Tibial nerve (tissue), 4 donors: ENCODE measurements at places on chromosomes 3 and 15. TPM values are rescaled to one million over a fixed set of nuclear protein-coding genes. Genes with fewer than 3 reads are reported as not detected.

CCDC39 gene
- total RNA-seq: not detected

CGNL1 gene
- 31.9 TPM for total RNA-seq

GP9 gene
- total RNA-seq: not detected

SERP1 gene
- 462 TPM for total RNA-seq

MORC1 gene
- 0.22 TPM for total RNA-seq

DMXL2 gene
- 49.6 TPM for total RNA-seq

TEX55 gene
- not detected for total RNA-seq

DNA sequence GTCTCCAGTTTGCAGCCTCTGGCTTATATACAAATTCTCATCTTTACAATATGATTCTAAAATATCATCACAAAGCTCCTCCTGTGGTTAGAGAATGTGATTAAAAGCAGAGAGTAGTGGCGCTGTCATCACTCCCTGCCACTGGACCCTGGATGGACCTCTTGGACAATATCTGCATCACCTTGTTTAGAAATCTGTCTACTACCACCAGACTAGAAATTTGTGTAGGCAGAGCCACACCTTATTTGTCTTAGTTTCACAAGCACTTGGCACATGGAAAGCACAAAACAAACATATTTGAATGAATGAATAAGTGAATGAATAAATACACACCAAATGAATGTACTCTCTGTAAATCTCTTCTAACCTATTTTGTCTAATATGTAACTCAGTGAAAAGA lies 68.1 kb downstream of the IMPG2 start:
- no peak for DNase-seq

DNA sequence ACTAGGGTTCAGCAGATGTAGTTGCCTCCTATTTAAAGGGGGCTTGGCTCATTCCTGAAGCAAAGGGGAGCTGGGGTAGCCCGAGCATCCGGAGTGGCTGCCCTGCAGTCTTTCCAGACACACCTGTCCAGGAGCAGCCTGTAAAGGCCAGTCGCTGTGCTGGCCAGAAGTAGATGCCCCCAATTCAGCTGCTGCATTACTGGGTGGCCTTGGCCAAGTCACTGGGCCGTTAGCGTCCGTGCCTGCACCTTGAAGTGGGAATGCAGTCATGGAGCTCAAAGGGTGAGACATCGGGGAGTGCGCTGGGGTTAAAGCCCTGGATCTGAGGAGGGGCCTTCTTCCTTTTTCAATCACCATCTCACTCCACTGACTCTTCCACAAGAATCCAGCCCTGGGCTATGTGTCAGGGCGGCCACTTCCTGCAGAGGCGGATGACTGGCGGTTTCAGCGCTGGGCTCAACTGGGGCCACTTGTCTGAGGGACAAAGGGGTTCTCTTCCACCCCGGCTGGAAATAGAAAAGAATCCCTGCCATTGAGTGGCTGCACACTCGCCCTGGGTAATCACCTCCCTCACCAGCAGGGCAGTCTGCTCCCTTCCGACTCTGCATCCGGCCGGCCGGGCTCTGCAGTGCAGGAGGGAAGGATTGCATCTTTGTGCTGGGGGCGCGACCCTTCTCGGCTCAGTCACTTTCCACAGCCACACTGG lies 11.8 kb downstream of the ALDH1A3 start:
- no peak for DNase-seq

DNA sequence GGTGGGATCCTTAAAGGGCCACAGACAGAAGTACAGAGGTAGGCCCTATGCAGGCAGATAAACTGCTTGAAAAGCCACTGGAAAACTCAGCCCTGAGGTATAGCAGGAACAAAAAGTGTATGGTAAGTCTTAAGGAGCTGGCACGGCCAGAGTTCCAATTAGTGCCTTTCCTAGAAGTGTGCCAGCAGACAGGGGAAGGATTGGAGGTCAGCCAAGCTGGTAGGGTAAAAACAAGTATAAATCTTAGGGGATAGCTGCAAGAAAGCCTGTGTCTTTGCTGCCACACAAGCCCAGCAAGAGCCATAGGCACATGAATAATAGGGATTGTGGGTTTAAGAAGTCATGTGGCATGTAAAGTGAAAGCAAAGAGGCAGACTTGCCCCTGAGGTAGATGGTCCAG lies 582.5 kb downstream of the PLOD2 start:
- DNase-seq: no peak

GRCh38 chr3:113495035-113495434 lies 19.9 kb downstream of the SPICE1 start:
- peak; percentile 14 for DNase-seq

- DNase-seq: no peak
These were observed 55.2 kb downstream of the PPM1L start for GRCh38 chr3:160811237-160811548.

DNA sequence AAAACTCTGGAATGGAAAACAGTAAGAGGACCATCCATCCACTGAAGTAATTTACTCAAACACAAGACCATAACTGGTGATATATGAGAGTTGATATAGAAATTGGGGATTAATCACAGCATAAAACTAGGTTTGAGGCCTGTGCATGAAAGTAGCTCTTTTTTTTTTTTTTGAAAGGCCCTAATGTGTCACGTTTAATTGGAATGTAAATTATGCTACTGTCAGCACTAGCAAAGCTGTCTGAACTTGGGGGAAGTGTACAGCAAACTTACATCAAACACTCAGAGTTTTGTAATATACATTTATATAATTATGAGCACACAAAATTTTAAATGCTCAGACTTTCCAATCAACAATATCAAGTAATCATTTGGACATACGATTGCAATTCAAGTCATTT lies 154.1 kb downstream of the GREM1 start:
- DNase-seq: no peak

- DNase-seq: peak; percentile 63
These were observed 72.1 kb downstream of the LRIG1 start for GRCh38 chr3:66428733-66429132.

- DNase-seq: no peak
These were observed 592.8 kb upstream of the GBE1 start for GRCh38 chr3:82354228-82354627.

DNA sequence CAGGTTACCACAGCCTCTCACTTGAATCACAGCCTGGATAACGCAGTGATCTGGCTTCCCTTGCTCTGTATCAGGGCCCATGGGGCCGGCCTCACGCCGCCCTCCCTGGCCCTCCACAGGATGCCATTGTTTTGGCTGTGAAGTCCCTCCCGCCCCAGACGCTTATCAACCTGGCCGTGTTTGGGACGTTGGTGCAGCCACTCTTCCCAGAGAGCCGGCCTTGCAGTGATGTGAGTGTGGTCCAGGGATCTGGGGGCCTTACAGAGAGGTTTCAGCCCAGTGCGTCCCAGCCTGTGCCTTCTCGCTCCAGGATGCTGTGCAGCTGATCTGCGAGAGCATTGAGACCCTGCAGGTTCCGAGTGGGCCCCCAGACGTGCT lies 6.6 kb downstream of the VWA5B2 start:
- no peak for DNase-seq

DNA sequence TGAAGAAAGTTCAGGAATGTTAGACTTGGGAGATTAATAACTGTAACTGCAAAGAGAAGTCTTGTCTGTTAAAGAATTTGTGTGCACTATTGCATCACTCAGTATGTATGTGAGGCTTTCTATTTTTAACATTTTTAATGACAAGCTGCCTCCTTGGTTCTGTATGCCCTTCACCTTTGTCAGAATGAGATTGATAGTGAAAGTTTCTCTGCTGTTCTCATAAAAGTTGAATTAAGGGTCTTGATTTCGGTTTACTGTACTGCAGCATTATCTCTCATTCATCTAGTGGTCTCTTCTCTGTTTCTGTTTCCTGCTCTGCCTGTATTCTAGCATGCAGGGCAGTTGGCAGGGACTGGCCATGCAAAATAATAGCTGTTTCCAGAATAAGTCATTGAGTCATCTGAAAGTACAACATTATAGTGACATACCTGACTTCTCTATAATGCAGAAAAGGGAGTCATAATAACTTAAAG lies 454.9 kb downstream of the IL5RA start:
- DNase-seq: no peak

GRCh38 chr3:15331072-15331605 lies 1.2 kb downstream of the SH3BP5 start:
- DNase-seq: no peak

GRCh38 chr3:86381247-86381646 lies 609.7 kb downstream of the VGLL3 start:
- DNase-seq: no peak

DNA sequence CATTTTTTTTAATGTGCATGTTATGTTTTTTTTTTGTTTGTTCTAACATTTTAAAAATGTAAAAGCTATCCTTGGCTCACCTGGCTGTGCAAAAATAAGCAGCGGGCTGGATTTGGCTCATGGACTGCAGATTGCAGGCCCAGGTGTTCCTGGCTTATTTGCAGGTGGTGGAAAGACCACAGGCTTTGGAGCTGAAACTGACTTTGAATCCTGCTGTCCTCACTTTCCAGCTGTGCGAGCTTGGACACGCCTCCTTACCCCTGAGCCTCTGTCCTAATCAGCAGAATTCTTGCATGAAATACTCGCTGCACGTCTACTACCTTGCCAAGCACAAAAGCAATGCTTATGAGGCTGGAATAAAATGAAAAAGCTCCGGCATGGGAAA lies 188.7 kb upstream of the TPM1 start:
- no peak for DNase-seq

DNA sequence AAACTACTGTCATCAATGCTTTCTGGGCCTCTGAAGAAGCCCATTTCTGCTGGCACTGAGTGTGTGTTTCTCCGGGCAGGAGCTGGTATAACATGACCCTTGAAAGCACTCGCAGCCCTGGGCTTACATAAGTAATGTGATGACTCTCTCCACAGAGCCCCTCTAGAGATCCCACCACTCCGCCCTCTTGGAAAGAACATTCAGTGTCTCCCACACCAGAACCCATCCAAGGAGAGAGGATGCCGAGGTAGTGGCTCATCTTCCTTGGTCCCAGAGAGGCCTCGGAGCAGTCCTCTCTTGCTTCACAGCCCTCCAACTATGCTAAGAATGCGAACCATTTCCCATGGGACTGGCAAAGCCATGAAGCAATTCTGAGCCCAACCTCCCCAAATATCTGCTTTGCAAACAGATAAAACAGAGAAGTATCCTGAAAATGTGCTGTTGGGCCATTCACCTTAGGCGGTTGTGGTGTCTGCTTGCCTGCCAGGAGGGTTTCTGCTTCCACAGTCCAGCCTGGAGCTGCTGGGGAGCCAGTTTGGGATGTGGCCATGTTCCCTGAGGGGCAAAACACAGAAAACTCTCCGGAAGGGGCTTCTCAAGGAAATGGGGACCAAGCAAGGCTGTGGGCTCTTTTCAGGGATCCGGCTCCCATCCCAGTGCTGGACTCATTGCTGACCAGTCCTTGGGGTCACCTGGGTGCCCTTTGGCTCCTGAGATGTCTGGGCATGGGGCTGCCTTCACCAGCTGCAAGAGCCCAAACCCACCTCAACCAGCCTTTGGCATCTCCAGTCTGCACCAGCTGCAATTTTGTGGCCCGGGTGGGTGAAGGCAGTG lies 47.3 kb downstream of the AMOTL2 start:
- DNase-seq: peak; percentile 63

GRCh38 chr3:70421506-70421905 lies 109.1 kb upstream of the MDFIC2 start:
- DNase-seq: no peak

DNA sequence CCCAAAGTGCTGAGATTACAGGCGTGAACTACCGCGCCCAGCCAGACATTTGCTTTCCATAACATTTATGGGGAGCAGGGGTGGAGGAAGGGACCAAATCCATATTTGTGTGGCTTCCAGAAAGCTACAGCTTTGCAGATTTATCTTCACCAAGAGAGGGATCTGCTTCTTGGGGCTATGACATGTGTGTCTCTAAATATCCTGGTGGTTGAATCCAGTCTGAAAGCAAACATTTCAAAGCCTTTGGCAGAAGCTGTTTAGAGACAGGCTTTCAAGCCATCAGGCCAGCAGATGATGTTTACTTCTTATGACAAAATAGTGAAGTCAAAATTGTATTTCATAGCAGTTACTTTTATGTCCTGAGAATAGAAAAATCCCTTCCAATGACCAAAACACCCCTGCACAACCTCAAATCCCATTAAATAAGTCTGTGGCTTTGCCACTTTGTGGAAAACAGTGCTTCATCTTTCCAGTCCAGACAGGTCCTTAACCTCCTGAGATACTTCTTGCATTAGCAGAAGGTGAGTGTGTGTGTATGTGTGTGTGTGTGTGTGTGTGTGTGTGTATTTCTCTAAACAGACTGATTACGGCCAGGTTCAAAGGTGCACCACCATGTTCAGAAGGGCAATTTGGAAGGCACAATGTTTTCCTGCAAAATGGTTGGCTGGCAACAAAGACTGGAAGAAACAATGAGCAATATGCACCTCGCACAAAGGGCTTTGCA lies 191.4 kb upstream of the LRIG1 start:
- no peak for DNase-seq

GRCh38 chr15:36059596-36059995 lies 513.6 kb upstream of the DPH6 start:
- DNase-seq: no peak

DNA sequence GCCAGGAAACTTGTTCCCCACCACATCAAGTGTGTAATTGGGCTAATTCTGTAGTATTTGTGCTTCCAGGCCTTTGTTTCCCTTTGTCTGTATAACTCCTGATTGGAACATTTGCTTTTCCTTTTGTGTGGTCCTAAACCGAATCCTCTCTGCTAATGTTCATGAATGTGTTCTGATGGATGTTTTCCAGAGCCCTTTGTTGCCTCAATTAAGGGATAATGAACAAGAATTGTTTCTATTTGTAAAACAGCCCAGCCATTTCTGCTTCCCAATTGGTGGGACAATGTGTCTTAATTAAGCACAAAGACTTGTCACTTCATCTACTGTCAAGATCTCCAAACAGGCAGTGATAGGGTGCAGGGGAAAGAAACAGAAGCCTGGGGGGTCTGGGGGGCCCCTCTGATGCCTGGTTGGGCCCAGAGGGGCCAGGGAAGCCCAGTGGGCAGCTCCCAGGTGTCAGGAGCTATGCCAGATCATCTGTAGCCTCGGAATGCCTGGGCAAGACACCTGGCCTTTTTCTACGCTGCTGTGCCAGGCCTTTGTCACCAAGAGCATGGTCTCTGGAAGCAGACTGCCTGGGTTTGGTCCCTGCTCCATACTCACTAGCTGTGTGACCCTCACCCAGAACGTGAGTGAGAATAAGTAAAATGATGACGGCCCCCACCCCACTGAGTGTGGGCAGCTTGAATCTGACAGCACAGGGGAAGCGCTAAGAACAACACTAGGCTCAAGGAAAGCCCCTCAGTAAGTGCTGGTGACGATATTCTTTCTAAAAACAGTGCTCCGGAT lies 116.6 kb upstream of the PRR20G start:
- DNase-seq: no peak

DNA sequence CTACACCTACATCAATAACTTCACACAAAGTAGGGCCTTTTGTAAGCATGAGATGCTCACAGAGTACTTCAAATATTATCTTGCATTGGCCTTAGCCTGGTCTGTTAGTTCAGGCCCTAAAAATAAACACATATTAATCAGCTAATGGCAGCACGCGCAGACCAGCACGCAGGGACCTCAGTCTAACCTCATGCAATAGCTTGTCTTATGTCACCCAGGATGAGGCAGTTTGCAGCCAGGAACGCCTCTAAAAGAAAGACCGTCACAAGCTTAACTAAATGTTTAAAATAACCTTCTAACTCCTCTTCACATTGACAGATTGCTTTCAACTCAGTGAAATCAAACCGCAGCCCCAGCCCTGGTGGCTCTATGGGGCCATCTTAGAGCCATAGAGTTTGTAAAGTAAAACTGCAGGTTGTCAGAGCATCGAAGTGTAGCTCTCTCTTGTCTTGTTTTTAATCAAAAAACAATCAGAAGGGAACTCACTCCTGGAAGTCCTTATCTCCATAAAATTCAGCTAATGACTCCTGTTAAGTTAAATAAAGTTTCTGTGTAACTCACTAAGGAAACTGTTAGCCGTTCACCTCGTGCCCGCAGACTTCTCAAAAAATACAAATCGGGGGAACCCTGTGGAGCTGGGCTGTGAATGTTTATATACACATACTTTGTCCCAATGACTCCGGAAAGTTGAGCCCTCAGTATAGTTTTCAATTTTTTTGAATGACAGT lies 212.6 kb downstream of the CDIN1 start:
- DNase-seq: no peak
